CD8-positive, alpha-beta memory T cell (primary cell): ENCODE measurements at places on chromosomes 2 and 18.

DNA sequence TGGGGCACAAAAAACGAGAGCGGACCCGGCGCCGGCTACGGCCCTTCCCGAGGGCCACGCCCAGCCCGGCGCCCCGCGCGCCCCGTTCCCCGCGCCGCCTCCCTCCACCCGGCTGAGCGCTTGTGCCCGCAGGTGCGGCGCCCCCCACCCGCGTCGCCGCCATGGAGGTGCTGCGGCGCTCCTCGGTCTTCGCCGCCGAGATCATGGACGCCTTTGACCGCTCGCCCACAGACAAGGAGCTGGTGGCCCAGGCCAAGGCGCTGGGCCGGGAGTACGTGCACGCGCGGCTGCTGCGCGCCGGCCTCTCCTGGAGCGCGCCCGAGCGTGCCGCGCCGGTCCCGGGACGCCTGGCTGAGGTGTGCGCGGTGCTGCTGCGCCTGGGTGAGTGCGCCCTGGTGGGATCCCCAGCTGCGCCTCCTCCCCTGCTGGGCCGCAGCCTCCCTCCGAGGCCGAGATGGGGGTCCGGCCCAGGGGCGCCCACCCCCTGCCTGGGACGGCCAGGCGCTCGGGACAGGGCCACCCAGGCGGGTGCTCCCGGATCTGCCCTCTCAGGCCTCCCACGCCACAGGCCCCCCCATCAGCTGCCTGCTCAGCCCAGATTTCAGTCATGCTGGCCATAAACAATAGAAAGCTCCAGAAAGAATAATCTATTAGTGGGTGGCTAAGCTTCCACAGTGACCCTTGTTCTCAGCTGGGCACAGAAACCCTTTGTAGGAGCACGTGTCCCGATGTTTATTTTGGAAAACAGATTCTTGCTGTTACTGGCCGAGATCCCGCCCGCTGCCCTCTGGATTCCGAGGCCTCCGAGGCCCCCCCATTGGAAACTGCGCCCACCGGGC lies 997 bp downstream of the BOK start:
- DNase-seq: no peak

GRCh38 chr2:216850665-216851322 lies 9.1 kb downstream of the TNP1 start:
- DNase-seq: no peak

DNA sequence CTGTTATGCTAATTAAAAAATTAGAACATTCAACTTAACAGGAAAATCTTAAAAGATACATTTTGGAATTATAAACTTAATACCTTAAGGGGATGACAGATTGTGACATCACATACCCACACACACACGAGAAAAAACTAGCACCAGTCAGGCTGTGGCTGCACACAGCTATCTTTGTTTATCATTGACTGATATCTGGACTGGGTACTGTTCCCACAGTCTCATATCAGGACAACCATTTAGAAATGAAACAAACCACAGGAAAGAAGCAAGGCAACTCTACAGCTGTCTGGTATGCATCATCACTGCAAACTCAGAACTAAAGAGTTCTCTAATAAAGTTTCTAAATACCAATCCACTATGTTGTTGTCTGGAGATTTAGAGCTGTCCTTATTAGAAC lies 210.9 kb upstream of the SMAD7 start:
- no peak for DNase-seq

DNA sequence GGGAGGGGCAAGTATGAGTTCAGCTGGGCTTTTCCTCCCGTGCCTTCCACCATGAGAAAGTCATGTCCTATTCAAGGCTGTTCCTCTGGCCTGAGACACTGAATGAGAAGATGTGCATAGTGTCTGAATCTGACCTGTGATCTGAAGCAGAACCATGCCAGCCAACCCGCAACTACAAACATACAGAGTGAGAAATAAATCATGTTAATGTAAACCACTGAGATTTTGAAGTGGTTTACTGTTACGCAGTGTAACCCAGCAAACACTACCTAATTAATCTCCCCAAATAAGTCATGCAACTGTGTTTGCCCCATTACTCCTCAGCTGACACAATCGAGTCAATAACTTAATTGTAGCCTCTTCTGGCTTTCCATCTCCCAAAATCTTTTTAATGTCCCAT lies 49.2 kb downstream of the METTL4 start:
- no peak for DNase-seq

DNA sequence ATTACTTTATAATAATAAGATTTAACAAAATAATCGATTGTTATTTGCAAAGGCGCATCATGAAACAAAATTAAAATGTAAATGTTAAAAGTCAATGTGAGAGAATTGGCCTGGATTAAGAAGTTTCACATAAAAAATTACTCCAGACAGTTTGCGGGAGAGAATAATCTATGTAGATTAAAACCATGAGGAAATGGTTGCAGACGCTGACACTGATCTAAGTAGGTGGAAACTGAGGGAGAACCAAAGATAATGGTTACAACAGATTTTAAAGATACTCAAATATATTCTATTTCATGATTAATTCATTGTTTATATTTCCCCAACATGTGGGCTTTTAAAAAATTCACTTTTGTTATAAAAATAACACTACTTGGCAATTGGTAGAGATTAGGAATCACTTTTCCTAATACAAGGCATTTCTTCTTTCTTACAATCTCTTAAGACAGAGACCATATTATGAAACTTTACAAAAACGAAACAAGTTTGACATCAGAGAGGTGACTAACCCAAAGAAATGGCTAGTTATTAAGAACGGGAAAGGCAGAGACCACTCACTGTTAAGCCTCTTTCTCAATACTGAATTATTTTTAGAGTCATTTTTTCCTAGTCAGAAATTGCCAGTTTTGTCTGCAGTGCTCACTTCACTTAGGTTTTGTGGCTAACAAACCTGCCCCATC lies 1.6 kb downstream of the KANSL1L start:
- DNase-seq: no peak

DNA sequence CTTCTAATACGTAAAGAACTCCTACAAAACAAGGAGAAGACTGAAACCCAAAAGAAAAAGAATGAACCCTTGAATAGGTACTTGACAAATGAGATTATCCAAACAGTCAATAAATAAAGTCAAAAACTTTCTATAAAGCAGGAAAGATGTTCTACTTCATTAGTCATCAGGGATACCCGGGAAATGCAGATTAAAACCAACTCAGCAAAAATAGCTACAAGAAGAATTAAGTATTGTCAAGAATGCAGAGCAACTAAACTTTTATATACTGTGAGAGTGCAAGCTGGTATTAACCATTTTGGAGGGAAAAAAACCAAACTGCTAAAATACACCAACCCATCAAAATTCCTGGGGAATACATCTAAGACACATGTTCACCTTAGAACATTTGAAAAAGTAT lies 10.4 kb downstream of the TXNL1 start:
- DNase-seq: no peak

GRCh38 chr2:88181511-88181910 lies 11.4 kb downstream of the THNSL2 start:
- no peak for DNase-seq
